CD4-positive, alpha-beta T cell treated with Interleukin-21 for 1 hour (primary cell): ENCODE measurements at places on chromosomes 3 and 15.

- no peak for DNase-seq
Observed at GRCh38 chr15:41154412-41154811, 38.3 kb upstream of the INO80 start.

DNA sequence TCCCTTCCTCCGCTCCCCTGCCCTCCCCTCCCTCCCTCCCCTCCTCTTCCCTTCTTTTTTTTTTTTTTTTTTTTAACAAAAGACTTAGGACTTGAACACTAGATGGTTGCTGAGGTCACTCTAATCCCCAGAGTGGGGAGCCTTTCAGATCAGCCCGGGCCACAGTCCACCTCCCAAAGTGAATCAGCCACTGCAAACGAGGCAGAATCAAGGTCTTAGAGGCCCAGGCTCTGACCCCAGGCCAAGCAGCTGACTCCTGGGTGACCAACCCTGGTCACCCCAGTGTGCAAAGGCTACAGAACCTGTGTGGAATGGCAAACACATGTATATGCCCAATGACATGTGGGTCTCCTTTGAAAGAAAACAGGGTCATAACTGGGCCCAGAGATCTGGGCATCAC, 18.3 kb upstream of the EHD4 start:
- DNase-seq = no peak

DNA sequence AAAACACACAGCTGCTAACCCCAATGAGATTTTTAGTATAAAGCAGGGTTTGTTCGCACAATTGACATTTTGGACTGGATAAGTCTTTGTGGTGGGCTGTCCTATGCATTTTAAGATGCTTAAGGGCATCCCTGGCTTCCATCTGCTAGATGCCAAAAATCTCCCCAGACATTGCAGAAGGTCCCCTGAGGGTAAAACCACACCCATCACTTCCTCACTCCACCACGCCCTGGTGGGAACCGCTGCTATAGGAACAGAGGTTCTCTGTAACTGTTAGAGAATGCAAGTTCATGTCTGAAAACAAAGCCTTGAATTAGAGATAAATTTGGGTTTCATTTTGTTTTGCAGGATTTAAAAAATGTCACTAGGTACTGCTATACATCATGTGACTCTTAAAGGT, 67.7 kb downstream of the ARHGEF26 start:
- DNase-seq = no peak

DNA sequence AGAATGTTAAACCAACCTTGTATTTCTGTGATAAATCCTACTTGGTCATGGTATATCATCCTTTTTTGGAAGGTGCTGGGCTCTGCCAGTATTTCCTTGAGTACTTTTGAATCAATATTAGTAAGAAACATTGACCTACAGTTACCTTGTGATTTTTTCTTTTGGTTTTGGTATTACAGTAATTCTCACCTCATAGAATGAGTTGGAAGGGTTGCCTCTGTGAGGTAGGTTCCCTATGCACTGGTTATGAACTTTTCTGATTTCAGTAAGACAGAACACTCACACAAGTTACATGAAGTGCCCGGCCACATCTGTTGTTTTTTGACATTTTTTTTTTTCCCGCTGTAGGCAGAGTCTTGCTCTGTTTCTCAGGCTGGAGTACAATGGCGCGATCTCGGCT, 20.0 kb downstream of the PCCB start:
- DNase-seq = no peak

- no peak for DNase-seq
Observed at GRCh38 chr3:49134471-49135265, 1.8 kb upstream of the LAMB2 start.

DNA sequence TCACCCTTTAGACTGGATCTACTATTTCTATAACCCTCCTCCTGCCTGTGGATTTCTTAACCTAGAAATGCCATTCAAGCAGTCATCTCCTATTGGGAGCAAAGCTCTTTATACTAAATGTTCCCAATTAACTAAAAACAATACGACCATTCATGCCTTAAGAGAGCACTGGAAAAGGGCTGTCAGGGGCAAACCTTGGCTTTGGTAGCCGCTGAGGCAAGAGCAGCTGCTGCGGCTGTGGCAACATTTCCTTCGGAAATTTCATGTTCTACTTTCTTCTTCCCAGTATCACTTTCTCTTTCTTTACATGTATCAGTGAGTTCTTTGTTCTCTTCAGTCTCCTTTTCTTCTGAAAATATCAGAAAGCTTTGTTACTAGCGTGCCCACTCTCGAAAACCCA, 56.3 kb upstream of the CSPG5 start:
- DNase-seq = no peak

DNA sequence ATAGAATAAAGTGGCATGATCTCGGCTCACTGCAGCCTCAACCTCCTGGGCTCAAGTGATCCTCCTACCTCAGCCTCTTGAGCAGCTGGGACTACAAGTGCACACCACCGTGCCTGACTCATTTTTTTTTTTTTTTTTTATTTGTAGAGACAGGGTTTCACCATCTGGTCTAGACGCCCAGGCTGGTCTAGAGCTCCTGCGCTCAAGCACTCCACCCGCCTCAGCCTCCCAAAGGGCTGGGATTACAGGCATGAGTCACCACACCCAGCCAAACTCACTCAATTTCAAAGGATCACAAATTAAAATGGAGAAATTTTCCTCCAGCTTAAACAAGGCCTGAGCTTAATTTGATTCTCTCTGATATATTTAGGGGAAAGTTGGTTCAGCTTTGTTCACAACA, 27.3 kb upstream of the NMB start:
- DNase-seq = no peak

DNA sequence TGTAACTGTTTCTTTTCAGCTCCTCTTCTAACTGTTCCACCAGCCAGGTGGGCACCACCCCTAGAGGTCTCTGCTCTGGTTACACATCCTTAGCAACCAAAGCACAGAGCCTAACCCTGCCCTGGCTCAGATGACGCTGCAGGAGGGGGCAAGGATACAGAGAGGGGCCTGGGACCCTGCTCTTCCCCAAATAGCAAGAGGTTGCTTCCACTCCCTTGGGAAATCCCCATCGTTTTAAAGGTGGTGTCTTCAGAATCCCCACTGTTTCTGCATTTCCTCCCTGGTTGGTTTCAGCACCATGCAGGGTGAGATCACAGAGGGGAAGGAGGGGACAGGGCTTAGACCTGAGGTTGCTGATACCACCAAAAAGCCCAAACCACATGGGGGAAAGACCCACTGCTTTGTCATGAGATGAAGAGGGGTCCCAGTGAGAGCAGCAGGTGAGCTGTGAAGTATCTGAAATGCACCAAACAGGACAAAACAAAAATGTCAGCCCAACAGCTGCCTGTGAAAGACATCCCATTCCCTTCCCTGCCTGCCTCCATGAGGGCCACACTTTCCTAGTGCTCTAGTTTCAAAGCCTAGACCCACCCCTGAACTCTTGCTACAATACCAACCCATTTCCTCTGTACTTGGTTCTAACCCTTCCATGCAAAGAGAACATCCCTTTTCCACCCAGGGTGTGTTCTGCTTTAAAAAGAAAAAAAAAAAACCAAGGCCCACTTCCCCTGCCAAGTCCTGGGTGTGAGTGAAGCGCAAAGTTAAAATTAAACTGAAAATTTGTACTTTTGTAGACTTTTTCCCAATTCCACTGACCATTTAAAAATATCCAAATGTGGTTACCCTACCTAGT, 29.0 kb downstream of the ANP32A start:
- DNase-seq = peak; percentile 73

GRCh38 chr3:94285872-94286271, 223.0 kb downstream of the NSUN3 start:
- DNase-seq = no peak

DNA sequence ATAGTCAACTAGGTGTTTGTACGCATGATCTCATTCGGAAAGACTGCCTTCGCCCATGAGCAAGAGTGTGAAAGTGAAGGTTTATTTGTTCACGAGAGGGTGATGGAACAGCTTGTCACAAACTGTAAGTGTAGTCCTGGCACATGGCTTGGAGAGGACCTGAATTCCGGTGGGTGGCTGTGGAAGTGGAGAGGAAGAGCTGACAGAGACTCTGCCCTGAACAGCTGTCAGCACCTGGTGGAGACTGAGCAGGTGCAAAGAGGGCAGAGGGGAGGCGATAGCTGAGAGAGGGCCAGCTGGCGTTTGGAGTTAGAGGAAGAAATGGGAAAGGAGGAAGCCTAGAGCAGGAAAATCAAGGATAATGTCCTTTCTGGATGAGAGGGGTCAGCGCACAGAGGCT, 155.7 kb downstream of the EEFSEC start:
- DNase-seq = no peak

DNA sequence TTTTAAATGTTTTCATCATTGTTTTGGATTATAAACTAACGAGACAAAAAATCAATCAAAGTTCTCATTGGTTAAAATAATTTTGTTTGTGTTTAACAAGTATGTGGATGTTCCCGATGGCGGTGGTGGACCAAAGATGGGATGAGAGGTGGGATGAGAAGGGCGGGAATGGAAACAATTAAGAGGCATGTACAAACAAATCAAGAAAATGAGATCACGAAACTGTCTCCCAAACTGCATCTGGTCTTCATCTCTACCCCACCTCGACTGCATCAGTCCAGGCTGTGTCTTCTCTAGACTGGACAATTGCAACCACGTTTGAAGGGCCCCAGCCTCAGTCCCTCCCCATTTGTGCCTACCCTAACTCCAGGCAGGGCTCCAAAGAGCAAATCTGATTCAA, 56.1 kb downstream of the SLC12A8 start:
- DNase-seq = no peak

DNA sequence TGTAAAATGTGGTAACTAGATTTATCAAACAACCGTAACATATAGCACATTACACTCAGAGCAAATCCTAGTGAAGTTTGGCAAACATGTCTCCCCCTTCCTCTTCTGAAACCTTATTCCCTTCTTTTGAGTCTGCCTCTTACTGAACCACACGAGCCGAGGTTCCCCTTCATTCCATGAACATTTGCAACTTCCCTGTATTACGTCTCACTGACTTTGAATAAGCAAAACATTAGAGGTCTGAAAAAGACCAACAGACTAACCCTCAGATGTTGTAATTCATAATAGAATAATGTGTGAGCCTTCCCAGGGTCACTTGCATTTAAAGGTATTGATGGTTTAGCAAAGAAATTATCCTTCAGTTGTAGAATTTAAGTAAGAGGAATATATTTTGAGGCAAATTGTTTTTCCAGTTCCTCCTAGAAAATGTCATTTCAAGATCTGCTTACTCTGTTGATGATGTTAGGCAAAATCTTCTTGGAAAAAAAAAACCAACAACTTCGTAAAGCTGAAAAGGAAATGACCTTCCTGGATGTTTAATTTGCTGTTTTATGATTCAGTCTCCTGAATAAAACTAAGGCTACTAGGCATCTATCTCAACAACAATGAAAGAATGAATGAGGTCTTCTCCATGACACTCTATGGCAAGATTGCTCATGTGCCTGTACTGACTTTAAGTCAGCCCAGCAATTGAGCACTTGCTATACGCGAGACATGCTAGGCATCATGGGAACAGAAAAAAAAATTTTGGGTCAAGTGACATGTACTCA, 296.9 kb upstream of the NECTIN3 start:
- no peak for DNase-seq

GRCh38 chr3:183449391-183449790, 21.0 kb upstream of the MCF2L2 start:
- DNase-seq = no peak

- DNase-seq = no peak
Observed at GRCh38 chr3:154775821-154776548, 304.1 kb upstream of the MME start.

DNA sequence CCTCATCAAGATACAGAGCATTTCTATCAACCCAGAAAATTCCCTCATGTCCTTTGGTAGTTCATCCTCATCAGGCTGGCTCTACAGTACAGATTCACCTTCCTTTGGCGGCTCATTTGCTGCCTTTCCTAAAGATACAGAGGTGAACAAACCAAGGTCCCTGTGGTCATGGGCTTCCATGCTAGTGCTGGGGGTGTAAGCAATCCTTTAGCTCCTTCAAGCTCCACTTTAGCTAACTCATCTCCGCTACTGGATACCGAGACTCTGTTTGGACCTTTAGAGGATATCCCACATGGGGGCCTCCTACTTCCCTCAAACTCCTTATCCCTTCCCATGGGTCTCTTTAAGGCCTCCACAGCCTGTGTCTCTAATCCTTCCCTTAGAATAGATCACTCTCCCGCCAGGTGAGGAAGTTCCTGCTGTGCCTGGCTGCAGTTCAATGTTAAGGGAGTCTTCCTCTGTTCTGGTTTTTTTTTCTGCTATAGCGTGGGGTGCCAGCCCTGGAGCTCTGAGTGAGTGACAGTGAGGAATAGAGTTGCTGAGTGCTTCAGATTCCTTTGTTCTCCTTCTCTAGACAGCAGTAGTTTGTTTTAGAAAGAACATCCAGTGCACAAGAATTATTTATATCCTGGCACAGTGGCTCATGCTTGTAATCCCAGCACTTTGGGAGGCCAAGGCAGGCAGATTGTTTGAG, 30.7 kb downstream of the CLEC3B start:
- DNase-seq = no peak

GRCh38 chr15:20280933-20281463, 260.6 kb downstream of the GOLGA6L6 start:
- DNase-seq = no peak

GRCh38 chr3:187242900-187243299, 45.6 kb downstream of the RTP1 start:
- no peak for DNase-seq

- DNase-seq = no peak
Observed at GRCh38 chr3:142429582-142429981, 18.3 kb downstream of the XRN1 start.
